ENCODE measurements at places on chromosomes 12 and 14.

GRCh38 chr14:66468778-66469367, 17.3 kb upstream of the CCDC196 start:
- no peak for DNase-seq

- no peak for DNase-seq
These were observed 139.1 kb downstream of the SPTSSA start for GRCh38 chr14:34322940-34323418.

DNA sequence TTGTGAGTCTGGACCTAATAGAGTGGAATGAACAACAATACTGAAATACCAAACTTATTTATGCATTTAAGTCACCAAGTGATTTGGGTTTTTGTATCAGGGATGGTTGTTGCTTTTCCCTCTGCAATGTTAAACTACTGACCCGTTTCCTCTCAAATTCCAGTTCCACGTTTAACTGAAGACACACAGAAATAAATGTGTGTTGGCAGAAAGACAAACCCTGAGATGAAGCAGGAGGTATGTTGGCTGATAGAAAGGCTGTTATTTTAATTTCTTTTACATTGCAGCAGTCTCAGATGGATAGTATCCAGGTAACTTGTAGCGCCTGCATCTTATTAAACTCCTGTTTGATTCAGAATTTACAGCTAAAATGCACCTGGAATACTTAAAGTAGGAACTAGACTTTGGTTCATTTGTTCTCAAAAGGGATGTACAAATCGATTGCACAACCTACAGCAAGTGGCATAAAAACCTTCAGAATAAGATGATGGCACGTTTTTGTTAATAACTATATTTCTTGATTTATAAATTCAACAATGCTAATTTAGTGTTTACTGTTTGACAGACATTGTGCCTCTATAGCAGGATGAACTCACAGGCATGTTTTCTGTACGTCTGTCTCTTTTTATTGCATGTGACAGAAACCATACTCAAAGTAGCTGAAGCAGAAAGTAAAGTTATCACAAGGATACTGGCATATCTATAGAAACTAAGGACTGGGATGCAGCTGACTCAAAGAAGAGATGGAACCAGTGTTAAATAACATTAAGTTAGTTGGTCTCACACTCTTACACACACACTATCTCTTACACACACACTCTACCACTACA, 405.7 kb downstream of the ZFP36L1 start:
- DNase-seq, result no peak

DNA sequence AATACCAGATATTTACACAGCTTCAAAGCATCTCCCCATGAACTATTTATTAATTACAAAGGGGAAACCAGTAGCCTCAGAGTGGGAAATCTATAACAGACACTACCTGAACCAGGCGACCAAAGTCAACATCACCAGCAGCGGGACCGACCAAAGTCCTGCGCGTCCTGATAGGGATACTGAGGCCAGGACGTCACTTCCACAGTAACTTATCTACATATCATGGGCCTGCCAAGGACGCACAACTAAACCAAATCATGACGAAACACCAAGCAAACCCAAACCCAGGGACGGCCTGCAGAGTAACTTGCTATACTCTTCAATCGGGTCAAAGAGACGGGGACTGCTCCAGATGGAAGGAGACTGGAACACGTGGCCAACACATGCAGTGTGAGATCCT, 26.0 kb upstream of the RIMBP2 start:
- DNase-seq, result no peak

DNA sequence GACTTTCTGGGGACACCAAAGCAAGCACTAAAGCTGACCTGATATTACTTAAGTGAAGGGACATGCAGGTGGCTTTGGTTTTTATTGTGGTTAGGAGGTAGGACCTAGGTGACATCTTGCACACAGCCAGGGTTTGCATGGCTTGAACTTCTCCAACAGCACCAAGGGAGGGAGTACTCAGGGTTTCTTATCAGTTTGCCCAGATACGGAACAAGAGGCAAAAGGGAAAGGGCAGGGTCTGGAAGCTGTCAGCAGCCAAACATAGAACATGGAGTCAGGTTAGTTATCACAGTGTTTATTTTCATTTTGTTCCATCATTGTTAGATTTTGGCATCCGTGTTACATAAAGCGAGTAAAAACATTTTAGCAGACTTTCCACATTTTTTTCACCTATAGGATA, 186.3 kb upstream of the CLEC14A start:
- no peak for DNase-seq

DNA sequence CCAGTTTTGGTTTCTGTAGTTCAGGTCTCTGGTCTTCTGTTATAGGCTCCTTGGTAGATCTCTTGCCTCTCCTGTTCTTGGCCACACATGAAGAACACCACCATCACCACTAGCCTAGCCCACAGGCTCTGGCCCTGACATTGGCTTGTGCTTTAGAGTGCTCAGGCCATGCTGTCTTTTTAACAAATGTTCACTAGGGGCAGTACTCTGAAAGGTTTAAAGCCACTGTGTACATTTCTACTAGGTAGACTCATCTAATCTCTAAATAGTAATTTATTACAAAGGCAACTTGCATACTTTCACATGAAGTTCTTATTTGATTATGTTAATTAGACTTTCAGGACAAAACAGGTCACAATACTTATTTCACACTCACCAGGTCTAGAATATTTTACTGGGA, 38.3 kb downstream of the PDE6H start:
- no peak for DNase-seq

- no peak for DNase-seq
These were observed 31.3 kb upstream of the BCAT1 start for GRCh38 chr12:24979976-24980730.

DNA sequence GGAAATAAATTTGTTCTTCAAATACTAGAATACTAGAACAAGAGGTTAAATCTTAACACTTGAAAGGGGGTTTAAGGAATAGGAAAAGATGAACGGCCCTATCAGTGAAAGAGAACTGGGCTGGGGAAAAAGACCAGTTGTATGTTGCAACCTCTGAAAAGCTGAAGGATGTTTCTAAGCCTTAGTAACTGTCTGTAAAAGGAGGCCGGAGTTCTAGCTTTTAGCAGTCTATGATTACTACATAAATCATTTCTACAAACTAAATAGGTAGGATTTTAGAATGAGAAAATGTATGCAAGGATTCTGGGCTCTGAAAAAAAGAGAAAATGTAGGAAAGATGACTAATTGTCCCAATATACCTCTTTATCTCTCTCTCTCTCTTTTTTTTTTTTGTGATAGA, 4.9 kb downstream of the CERS5 start:
- no peak for DNase-seq

Data from cerebellar nuclear complex (tissue), 1 donor.